T-helper 22 cell (primary cell): ENCODE measurements at places on chromosomes 11 and 22.
A peak's percentile ranks its signal among the peaks of the same experiment; 100 is the strongest.

DNA sequence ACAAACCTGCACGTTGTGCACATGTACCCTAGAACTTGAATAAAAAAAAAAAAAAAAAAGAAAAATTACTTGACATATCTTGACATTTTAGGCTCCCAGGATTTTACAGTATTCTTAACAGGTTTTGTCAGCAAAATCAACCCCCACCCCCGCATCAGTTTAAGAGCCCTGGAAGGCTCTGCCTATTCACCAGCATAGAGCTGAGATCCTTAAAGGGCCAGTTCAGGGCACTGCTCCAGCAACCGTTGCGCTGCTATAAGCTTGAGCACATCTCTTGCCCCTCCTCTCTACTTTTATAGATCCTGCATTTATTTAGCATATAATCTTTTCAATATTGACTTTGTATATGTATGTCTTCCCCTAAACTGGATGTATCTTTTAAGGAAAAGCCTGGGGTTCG is 697 bp upstream of the PAFAH1B2 start:
- no peak for DNase-seq

DNA sequence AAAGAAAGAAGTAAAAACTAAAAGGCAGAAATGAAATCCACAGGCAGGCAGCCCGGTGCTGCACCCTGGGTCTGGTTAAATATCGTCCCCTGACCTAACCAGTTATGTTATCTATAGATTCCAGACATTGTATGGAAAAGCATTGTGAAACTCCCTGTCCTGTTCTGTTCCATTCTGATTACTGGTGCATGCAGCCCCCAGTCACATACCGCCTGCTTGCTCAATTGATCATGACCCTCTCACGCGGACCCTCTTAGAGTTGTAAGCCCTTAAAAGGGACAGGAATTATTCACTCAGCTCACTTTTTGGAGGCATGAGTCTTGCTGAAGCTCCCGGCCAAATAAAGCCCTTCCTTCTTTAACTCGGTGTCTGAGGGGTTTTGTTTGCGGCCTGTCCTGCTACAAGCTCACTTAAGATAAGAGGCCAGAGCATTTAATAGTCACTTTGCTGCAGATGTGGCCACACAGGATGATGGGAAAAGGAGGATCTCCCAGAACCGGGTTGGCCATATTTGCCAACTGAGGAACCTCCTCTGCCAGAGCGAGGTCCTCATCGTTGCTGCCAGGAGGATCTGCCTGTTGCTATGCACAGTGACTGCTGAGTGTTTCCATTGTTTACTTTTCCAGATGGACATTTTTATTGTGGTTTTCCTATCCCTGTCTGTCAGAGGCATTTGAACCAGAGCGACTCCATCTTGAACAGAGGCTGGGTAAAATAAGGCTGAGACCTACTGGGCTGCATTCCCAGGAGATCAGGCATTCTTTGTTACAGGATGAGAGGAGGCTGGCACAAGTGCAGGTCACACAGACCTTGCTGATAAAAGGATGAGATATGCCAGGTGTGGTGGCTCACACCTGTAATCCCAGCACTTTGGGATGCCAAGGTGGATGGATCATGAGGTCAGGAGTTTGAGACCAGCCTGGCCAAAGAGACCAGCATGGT is 10.2 kb downstream of the C11orf96 start:
- DNase-seq = no peak

DNA sequence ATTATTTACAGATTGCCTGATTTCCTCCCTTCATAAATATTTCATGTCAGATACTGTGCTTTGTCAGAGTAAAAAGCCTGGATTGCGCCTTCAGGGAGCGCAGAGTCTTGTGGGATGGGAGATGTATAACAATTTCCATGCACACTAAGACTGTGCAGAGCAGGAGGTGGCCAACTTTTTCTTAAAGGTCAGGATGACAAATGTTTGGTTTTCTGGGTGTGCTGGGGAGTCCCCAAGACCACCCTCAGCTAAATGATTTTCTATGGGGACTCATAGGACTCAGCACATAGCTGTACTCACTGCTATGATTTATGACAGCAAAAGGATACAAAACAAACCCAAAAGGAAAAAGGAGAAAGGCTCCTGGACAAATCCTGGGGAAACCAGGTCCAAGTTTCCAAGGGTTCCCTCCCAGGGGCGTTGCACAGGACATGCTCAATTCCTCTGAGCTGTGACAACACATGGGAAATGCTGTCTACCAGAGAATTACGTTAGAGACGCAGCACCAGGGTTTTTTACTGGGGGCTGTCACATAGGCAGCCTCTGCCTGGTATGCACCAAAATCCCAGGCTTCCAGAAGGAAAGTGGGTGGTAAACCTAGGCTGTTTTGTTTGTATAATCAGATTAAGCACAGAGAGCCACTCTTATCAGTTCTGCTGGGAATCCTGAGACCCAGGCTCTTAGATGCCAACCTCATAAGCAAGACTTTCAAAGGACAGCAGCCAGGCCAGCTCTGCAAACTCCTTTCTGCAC is 59.1 kb downstream of the CSNK2A3 start:
- DNase-seq = no peak

DNA sequence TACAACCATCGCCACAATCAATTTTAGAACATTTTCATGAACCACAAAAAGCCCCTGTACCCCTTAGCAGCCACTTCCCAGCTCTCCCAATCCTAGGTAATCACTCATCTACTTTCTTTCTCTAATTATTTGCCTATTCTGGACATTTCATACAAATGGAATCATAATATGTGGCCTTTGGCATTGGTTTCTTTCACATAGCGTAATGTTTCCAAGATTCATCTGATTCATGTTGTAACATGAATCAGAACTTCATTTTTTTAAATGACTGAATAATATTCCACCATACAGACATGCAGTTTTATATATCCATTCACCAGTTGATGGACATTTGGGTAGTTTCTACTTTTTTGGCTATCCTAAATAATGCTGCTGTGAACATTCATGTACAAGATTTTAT is 56.2 kb upstream of the RCN1 start:
- no peak for DNase-seq

DNA sequence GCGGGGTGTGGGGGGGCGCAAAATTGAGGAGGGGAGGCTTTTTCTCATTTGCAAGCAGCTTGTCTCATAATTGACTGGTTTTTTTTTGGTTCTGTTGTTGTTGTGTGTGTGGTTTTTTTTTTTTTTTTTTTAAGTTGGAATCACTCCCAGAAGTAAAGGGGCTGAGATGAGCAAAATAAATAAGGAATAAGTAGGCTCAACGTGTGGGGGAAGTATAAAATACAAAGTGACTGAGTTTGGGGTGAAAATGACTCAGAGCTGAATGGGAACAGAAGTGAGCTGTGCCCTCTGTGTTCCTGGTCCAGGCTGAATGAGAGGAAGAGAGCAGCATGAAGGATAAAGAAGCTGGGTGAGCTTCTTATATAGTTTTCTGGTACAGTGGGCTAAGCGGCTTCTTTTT is 90.0 kb downstream of the GRIK4 start:
- DNase-seq = no peak

GRCh38 chr22:19893363-19893762 is 38.7 kb upstream of the GNB1L start:
- no peak for DNase-seq

DNA sequence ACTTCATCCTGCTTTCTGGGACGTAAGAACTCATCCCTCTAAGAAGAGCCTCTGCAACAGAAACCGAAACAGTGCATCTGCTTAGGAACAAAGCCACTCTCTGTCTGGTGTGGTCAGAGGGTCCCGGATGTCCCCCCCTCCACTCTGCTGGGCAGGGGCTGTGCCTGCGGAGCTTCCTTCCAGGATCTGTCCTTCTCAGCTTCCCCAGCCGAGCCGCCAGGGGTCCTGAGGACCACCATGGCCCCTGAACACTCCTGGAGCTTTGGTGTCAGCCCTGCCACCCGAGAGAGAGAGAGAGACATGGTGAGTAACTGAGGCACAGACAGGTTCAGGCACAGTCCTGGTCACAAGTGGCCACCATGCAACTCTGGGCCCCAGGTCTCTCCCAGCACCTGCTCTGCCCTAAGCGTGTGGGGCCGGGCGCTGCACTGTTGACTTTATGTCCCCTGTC is 24.4 kb upstream of the MGAT3 start:
- no peak for DNase-seq

- no peak for DNase-seq
These were observed 5.2 kb upstream of the TBCEL start for GRCh38 chr11:121018746-121019145.

GRCh38 chr11:11916981-11917399 is 75.2 kb downstream of the USP47 start:
- no peak for DNase-seq

DNA sequence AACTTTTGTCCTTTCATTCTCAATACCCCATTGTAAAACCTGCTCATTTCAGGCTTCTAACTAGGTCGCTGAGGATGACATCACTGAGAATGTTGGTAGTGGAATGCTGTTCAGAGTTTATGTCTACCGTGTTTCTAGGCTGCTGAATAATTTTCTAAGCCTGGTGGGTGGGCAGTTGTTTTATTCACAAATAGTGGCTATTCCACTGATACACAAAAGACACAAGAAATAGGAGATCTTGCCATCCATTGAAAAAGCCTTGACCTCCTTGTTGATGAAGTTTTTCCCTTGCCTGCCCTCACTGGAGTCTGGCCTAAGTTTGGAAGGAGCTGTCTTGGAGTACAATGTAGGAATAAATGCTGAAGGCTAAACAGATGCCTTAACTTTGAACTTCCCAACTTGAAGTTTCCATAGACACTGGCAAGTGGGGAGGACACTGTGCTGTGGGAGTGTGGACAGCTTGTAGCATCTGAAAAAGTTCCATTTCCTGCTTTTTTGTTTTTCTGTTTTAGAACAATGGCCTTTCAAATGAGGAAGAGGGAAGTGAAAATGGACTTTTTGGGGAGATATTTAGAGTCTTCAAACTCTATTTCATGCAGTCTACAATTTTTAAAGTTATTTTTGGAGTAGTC is 59.2 kb downstream of the TRIM44 start:
- no peak for DNase-seq

GRCh38 chr11:27150098-27150497 is 109.5 kb downstream of the BBOX1 start:
- DNase-seq = no peak

DNA sequence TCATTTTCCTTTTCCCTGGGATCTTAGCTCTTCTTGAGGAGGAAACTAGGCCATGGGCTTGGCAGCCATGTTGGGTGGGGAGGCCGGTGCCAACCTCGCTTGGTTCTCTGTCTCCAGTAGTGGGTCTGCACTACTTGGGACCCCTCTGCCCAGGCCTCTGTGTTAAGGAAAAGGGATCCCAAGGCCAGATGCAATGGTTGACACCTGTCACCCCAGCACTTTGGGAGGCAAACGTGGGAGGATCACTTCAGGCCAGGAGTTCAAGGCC is 1.9 kb upstream of the ZDHHC8 start:
- DNase-seq = no peak

- no peak for DNase-seq
These were observed 6.8 kb downstream of the ZDHHC8 start for GRCh38 chr22:20138417-20138738.

DNA sequence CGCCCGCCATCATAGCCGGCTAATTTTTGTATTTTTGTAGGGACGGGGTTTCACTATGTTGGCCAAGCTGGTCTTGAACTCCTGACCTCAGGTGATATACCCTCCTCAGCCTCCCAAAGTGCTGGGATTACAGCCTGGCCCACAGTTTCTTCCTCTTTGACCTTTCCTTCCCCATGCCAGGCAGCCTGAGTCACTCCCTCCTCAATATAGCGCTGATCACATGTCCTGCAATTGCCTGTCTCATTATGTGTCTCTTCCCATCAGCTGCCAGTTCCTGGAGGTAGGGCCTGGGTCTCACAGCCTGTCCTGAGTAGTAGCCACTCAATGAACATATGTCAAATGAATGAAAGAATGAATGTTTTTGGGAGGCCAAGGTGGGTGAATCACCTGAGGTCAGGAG is 43.0 kb upstream of the CCDC134 start:
- DNase-seq = no peak

GRCh38 chr11:71432761-71433647 is 15.2 kb downstream of the DHCR7 start:
- no peak for DNase-seq

DNA sequence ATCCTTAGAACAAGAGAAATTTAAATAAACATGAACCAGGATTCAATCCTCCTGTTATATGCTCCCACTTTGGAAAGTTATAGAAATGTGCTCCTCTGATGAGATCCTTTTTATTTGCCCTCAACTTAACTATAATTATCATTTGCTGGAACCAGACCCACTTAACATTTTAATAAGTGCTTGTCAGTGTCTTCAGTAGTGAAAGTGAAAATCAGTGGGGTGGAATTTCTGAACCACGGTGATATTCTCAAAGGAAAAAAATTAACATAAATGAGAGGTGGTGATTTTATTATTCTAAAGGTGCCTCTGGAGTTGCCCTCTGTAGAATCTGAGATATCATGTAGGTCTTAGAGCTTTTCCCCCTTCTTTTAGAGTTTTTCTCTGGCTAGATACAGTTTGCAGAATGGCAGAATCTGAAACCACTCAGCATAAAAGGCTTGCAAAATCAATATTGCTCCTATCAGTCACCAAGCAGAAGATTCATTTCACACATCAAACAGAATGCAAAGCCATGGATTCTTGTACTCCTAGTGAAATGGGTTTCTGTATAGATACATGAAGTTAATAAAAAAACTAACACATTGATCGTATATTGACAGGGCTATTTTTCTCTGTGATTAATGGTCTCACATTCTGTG is 213.2 kb downstream of the LUZP2 start:
- no peak for DNase-seq

DNA sequence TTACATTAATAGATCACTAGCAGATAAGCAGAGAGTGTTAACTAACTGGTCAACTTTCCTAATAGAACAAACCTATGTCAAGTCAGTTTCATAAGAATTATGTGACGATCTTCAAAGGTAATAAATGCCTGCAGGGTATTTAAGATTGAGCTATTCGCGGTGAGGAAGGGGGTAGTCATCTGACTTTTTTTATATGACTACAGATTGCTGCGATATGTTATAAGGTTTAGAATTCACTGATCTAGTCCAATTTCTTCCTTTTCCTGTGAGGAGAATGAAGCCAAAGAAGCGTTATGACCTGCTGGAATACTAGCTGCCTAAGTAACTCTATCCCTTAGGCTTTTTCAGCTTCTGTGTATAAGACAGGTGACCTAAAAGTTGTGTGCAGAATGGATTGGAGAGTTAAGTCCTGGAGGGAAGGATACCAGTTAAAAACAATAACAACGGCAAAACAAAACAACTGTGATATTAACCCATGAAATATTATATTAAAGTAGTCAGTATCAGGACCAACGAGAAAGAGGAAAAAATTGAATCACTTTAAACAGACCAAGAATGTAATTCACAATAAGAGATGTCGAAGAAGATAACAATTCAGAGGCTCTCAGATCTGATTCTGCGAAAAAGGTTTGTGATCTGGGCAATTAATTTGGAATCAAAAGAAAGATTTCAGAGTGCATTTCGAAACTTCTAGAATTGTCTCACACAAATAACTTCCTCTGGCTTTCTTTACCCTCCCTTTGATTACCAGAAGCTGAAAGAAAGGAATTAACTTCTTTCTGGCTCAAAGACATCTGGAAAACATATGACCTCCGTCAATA is 630 bp downstream of the CASP4 start:
- no peak for DNase-seq

DNA sequence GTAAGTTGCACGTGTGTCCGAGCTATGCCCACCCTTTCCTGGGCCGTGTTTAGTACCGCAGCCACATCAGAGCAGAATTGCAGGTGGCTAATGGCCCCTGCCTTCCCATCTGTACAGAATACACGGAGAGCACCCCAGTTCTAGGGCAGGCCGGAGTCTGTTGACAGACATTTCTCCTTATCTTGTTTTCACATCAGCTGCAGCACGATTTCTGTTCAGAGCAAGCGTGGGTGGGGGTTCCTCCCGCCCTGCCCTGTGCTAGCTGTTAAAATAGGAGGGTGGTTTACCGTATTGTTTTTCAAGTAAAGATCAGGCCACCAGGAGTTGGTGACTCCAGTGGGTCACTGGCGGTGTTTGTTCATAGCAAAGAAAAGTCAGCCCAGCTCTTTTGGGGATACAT is 41.1 kb downstream of the UBASH3B start:
- DNase-seq = peak; percentile 57
